ENCODE measurements at places on chromosomes 2 and 18. TPM values are rescaled to one million over a fixed set of nuclear protein-coding genes. Genes with fewer than 3 reads are reported as not detected.

The FAP gene
- not detected for total RNA-seq

The SP100 gene
- 26.0 TPM for total RNA-seq

The ALLC gene
- 0.11 TPM for total RNA-seq

The PMAIP1 gene
- 13.7 TPM for total RNA-seq

The TMEM163 gene
- total RNA-seq = 0.06 TPM

The LINC00305 gene
- total RNA-seq = not detected

The ITPRIPL1 gene
- not detected for total RNA-seq

The GALNT5 gene
- total RNA-seq = 2.4 TPM

The TCF7L1 gene
- 11.6 TPM for total RNA-seq

The POLE4 gene
- total RNA-seq = 126 TPM

The TRIM43 gene
- 0.07 TPM for total RNA-seq

The CNNM4 gene
- total RNA-seq = 11.4 TPM

The ASB3 gene
- total RNA-seq = 11.1 TPM

The BOK gene
- 27.5 TPM for total RNA-seq

The CYTIP gene
- 0.05 TPM for total RNA-seq

The ABCB11 gene
- 0.06 TPM for total RNA-seq

The ALKAL2 gene
- not detected for total RNA-seq

The VWA3B gene
- total RNA-seq = 0.12 TPM

The INO80B gene
- 48.3 TPM for total RNA-seq

The NPHP1 gene
- total RNA-seq = 8.2 TPM

The DSG3 gene
- 0.02 TPM for total RNA-seq

The RASGRP3 gene
- 0.81 TPM for total RNA-seq

The FRZB gene
- 0.09 TPM for total RNA-seq

The DOK6 gene
- not detected for total RNA-seq

The TUBA4B gene
- 0.16 TPM for total RNA-seq

The PLGLB2 gene
- 0.11 TPM for total RNA-seq

The RND3 gene
- 43.7 TPM for total RNA-seq

The CCL20 gene
- 3.9 TPM for total RNA-seq

The CCDC74A gene
- 13.9 TPM for total RNA-seq

The CXCR2 gene
- total RNA-seq = not detected

The SERPINB10 gene
- total RNA-seq = not detected

The MZT2B gene
- total RNA-seq = 343 TPM

The PROM2 gene
- total RNA-seq = not detected

The ACTG2 gene
- 0.18 TPM for total RNA-seq

The VPS54 gene
- total RNA-seq = 16.7 TPM

The UGT1A3 gene
- not detected for total RNA-seq

The ZDBF2 gene
- 1.4 TPM for total RNA-seq

The KCNK3 gene
- total RNA-seq = 0.86 TPM

The SLC23A3 gene
- 0.75 TPM for total RNA-seq

The ANKRD30B gene
- not detected for total RNA-seq

The L3MBTL4 gene
- not detected for total RNA-seq

The ATP6V1C2 gene
- 0.14 TPM for total RNA-seq

The MEX3C gene
- 18.7 TPM for total RNA-seq

The PSTPIP2 gene
- total RNA-seq = 0.25 TPM

Measured in A549 treated with dexamethasone at 1 μM for 4 hours (cell line).